AG08395 (cell line): ENCODE measurements at places on chromosomes 12 and 14.

DNA sequence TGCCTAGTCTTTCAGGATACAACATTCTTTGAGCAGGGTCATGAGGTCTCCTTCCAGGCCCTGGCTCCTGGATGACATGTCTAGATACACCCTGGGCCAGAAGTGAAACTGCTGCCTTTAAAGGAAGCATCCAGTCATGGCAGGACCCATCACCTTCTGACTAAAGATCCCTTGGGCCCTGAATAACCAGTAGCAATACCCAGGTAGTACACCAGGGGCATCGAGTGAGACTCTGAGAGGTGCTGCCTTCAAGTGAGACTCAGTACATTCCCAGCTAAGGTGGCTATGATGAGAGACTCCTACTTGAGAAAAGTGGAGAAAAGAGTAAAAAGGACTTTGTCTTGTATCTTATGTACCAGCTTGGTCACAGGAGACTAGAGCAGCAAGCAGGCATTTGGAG lies 23.5 kb downstream of the OR6C68 start:
- no peak for DNase-seq

GRCh38 chr14:84071061-84071460 lies 1458.9 kb upstream of the FLRT2 start:
- no peak for DNase-seq

GRCh38 chr12:58961906-58962305 lies 41.6 kb upstream of the LRIG3 start:
- no peak for DNase-seq

- DNase-seq: no peak
Observed at GRCh38 chr14:95286645-95287044, 33.1 kb downstream of the CLMN start.

DNA sequence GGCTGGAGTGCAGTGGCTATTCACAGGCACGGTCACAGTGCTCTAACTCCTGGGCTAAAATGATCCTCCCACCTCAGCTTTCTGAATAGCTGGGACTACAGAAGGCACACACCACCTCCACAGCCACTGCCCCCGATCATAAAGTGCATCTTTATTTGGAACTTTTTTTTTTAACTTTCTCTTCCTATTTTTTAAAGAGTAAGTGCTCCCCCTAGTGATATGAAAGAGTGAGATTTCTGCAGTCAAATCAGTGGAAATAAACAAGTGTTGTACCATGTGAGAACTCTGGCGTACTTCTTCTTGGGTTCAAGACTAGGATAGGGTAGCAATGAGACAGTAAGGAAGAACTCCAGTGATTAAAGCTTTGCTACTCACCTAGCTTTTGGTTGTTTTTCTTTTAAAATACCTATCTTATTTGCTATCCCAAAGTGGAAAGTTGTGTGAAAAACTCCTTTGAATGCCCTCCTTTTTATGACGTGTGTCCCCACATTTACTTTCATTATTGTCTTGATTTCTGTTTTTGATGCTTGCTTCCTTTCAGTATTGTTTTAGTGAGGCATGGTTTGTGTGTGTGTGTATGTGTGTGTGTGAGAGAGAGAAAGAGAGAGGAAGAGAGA lies 6.6 kb downstream of the PPP4R4 start:
- peak; percentile 51 for DNase-seq

DNA sequence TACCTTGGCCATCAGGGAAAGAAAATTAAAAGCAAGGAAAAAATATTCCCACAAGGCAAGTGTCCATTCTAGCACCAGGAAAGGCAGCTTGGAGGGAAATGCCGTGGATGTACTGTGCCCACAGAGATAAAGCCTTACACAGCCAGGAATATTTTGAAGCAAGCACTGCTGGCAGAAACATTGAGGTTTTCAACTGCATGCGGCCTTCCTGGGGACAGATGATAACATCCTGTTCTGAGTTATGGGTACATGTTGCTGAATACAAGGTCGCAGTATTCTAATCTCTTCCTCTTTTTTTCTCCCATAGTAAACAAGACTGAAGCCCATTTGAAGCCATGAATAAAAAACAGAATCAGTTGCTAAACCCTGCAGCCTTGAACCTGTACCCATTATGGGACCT lies 197.1 kb downstream of the BTG1 start:
- no peak for DNase-seq

DNA sequence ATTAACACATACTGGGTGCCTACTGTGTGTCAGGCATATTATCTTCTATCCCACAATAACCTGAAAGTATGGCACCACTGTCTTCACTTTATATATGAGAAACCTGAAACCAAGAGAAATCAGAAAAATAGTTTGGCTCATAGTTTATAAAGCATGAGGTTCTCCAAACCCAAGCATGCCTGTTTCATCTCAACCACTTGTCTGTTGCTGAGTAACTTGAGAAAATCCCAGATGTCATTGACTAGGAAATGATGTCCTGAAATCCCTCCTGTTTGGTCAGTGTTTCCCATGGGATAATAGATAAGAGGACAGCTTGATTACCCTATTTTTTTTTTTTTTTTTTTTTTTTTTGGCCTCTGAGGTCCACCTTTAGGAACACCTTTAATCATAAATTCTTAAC lies 2.6 kb upstream of the IFNG-AS1 start:
- DNase-seq: no peak

DNA sequence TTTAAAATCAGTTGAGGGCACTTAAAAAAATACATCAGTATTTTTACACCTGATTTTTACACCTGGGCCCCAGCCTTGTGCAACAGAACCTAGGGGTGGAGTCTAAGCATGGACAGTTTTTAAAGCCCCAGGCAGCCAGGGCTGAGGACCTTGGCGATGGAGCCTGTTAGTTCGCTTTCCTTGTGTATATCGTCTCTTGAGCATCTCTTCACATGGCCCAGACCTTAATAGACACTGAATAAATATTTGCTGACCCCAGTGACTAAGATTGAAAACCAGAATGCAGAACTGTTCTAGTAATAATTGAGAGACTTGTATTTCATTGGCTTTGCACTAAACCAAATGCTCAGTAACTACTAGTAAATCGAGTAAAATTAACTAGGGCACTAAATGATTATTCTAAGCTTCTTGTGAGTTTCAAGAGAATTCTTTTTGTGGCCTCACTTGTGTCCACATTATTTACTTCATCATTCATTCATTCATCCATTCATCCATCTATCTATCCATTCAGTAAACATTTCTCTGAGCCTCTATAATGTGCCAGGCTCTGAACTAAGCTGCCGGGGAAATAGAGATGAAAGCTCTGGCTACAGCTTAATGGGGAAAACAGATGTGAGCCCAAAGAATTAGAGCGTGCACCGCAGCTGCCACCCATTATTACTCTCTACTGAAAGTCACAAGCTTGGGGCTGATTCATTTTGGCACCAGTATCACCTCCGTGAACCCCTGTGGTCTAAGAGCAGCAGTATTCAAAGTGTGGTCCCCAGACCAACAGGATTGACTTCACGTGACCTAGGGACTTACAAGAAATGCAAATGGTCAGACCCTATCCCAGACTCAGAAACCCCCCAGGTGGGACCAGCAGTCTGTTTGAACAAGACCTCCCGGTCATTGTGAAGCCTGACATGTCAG lies 30.7 kb upstream of the BCL7A start:
- peak; percentile 54 for DNase-seq

DNA sequence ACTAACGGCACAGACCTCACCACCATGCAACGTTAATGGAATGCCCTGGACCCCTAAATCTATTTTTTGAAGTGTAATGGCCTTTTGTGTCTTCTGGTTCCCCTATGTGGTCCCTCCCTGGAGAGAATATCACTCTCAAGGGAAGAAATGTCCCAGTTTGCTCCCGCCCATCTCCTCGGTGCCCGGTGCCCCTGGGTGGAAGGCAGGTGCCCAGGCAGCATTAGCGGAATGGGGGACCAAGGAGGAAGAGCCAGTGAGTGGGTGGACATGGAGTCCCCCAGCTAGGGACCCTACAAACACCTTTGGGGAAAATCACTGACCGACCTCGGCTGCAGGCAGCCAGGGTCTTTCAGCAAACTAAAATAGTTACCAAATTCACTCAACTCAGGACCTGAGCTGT lies 212.1 kb upstream of the RTL1 start:
- DNase-seq: no peak

GRCh38 chr14:89667983-89668382 lies 250.9 kb upstream of the FOXN3 start:
- DNase-seq: no peak

GRCh38 chr12:3542911-3543310 lies 51.9 kb downstream of the PRMT8 start:
- DNase-seq: no peak

GRCh38 chr12:76784600-76785051 lies 20.7 kb downstream of the ZDHHC17 start:
- peak; percentile 57 for DNase-seq

DNA sequence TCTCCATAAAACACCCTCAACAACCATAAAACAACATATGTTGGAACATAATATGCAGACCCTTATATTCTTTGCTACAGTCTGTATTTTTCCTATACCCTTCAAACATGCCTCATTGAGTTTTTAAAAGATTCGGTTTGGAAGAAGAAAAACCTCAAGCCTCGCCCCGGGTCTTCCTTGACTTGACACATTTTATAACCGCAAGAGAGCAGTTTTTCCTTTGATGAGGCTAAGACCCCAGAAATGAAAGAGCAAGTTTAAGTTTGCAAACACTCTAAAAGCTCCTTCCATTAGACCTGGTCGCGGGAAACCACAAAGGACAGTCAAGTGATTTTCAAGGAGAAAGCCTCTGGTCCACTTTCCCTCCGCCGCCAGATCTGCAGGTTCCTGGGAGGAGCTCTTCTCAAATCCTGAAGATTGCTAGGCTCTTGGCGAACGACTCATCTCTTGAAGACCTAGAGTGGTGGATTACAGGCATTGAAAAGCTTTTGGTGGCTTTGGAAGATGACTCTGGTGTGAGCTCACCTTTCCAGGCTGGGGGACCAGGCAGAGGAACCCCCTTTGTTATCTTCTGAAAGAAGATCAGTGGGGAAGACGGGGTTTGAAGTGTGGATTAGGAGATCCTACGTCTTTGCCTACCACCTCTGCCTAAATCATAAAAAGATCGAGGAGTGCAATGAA lies at the start of gene ASCL4:
Gene ASCL4, plus strand, starts transcription at position 356 of the 681 bp plus-strand sequence. CDS start 515 bp downstream, outside the sequence.
- DNase-seq: no peak

GRCh38 chr12:46523863-46524770 lies 151.5 kb upstream of the SLC38A2 start:
- peak; percentile 88 for DNase-seq

- DNase-seq: no peak
Observed at GRCh38 chr12:128611736-128612135, 212.0 kb downstream of the SLC15A4 start.

DNA sequence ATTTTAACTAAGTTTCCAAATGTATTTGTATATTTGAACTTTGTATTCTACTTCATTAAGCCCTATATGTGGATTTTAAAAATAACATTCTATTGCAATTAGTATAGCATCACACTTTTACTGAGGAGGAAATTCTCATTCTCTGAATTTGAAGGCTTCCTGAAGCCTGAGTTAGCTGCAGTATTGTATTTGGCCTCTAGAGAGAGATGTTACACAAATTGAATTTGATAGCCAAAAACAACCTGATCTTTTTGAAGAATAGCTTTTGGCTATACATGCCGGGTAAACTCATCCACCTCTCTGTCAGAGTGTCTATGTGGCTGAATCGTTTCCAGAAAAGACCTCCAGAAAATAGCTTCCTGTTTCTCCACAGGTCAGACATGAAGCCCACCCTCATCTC lies 316.5 kb upstream of the OR4E1 start:
- no peak for DNase-seq

DNA sequence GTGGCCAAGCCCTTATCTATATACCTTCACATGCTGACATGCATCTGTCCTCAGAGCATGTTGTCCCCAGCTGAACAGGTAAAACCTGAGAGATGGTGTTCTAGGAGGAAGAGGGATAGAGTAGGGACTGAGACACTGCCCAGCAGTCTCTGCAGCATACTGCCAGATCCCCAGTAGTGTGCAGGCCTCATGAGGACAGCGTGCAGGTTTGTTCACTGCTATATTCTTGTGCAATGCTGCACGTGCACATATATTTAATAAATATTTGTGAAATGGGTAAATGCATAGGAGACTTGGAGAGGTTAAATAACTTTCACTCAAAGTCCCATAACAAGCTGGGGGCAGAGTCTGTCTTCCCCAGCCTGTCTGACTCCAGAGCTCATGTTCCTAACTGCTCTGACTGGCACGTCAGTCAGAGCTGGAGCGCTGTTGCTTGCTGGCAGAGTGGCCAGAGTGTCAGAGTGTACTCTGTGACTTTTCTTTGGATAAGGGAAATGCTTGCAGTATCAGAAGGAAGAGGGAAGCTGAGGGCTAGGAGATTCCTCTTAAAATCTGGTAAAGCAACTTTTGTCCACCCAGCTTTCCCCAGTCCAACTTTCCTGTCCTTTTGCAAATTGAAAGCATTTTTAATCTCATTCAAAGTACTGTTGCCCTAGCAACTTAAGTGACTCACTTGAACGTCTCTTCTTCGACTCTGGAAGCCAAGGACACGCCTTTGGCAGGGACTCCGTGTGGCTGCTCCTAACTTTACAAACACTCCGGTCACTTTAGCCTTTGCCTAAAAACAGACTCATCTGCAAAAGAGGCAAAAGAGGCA lies 14.9 kb upstream of the POLR3B start:
- peak; percentile 87 for DNase-seq

DNA sequence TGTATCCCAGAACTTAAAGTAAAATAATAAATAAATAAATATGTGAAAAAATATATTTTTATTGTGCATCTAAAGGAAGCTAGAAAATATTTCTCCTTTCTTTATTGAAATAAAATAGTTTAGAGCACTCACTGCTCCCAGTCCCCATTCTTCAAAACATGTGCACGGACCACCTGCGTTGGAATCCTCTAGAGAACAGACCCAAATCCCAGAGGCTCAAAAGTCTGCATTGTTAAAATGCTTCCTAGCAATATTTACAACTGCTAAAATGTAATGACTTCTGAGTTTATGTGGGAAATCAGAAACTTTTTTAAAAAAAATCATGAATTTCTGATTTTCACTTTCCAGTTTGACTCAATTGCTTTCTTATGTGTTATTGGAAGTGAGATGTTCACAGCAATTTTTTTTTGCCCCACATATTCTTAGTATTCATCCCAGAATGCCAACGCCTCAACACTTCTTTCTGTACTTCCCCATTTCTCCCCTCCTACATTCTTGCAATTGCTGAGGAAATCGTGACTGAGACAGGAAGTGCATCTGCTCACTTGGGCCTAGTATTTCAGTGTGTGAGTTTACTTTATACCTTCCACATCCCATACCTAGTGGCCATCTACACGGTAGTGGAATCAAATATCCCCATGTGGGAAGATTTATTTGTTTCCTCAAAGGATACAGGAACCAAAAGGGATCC lies 116.0 kb upstream of the FLRT2 start:
- DNase-seq: no peak

- no peak for DNase-seq
Observed at GRCh38 chr14:74840603-74841030, 35.3 kb downstream of the PROX2 start.

GRCh38 chr12:13530966-13531365 lies 334.4 kb downstream of the EMP1 start:
- DNase-seq: no peak
